Aorta (tissue), 5 donors: ENCODE measurements at places on chromosomes 3 and 15. TPM values are rescaled to one million over a fixed set of nuclear protein-coding genes. Genes with fewer than 3 reads are reported as not detected.

DNA sequence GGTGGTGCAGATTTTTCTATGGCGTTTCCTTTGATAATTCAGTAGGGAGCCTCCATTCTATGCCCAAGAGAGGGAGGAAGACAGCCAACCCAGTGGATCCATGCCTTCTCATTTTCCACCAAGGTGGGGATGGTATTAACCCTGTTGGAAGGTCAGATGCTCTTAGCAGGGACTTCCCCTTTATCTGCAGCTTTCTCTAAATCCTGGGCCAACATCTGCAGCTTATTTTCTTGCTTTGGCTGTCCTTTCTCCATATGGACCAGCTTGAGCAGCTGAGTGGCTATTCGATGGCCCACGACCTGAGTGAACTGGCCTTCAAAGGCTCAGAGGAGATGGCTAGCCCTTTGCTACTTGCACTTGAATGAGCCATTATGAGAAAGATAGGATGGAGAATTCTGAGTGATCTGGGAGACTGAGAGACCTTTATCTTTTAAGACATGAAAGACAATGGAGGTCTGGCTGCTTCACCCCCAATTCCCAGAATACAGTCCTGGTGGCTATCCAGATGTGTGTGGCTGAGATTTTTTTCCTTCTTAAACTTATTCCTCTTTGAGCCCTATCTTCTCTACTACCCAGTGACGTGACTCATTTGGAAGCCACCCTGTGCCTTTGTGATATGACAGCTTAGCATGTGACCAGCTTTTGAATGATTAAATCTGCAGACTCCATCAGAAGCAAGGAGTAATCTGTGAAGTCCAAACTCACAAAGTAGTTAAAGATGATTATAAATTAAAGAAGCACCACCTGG is 39.6 kb upstream of the TRAK1 start:
- H3K4me3 ChIP-seq = no peak overlapping the region
- peaks cover 3% of the 10 kb centered on the region for H3K4me1 ChIP-seq
- H3K27ac ChIP-seq = peak overlapping the region; percentile 59
- H3K36me3 ChIP-seq = no peaks in the 10 kb centered on the region
- no peaks in the 10 kb centered on the region for H3K27me3 ChIP-seq

DNA sequence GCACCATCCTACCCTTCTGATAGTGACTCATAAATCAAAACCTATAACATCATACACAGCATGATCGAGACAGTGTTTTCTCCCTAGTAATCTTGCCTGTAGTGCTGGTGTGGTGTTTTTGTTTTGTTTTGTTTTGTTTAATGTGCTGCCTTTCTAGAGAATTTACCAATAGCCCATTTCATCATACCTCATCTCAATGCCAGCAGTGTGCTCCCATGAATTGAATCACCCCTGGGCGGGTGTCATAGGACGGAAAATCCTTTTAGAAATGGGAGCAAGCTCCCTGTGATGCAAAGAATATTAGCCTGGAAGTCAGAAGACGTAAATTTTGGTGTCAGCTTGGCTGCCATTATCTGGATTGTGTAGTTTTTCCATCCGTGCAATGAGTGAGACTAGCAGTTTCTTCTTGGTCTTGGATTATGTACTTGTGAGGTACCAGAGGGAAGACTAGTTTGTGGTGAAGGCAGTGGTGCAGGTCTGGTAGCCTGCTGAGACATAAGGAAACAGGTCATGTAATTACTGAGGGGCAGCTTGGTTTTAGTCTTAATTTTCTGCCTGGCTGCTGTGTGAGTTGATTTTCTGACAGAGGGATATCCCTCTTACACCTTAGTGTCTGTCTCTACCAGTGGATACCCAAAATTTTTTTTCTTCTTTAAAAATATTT is 29.9 kb downstream of the IGSF10 start:
- H3K4me3 ChIP-seq = no peak overlapping the region
- H3K36me3 ChIP-seq = no peaks in the 10 kb centered on the region
- no peaks in the 10 kb centered on the region for H3K4me1 ChIP-seq
- H3K27ac ChIP-seq = no peak overlapping the region

GRCh38 chr3:180680097-180680430 is 775 bp upstream of the CCDC39 start:
- H3K4me1 ChIP-seq = no peaks in the 10 kb centered on the region
- H3K36me3 ChIP-seq = no peaks in the 10 kb centered on the region
- no peak for DNase-seq
- peak overlapping the region; percentile 45 for H3K4me3 ChIP-seq
- H3K27me3 ChIP-seq = no peaks in the 10 kb centered on the region

Gene TLR9
- 0.81 TPM for total RNA-seq

GRCh38 chr3:70740872-70741271 is 428.4 kb upstream of the MDFIC2 start:
- no peaks in the 10 kb centered on the region for H3K27me3 ChIP-seq
- no peak overlapping the region for H3K27ac ChIP-seq
- no peak overlapping the region for H3K4me3 ChIP-seq
- DNase-seq = no peak

Gene SNX22
- total RNA-seq = 0.36 TPM

- H3K4me3 ChIP-seq = no peak overlapping the region
- no peaks in the 10 kb centered on the region for H3K36me3 ChIP-seq
- H3K4me1 ChIP-seq = no peaks in the 10 kb centered on the region
- no peak for DNase-seq
Observed at GRCh38 chr3:38115645-38116427, 21.1 kb downstream of the ACAA1 start.

DNA sequence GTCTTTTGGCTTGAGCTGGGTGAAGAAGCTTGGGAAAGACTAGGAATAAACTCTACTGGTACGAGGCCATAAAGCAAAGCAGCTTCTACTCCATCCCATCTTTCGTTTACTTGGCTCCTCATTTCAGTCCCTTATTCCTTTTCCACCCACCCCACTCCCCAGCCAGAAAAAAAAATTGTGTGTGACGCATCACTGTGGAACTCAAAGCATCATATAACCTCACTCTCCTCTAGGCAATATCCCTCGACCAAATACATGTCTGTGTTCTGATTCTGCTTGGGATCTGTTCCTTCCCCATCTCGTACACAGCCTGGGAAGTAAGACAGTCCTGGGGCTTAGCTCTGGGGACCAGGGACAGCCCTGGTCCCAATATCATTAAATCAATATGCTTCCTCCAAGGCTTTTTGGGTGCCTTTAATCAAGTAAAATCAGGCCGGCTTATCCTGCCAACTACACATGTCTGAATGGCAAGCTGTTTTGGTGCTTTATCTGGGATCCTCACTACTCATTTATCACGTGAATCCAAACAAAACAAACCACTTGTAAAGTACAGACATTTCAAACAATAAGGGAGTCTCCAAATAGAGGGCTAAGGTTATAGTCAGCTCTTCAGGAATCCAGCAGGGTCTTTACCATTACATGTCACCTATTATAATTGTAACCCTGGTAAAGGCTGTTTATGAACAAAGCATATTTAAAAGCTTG is 74.9 kb upstream of the ZBED2 start:
- no peak overlapping the region for H3K4me3 ChIP-seq
- H3K27me3 ChIP-seq = no peaks in the 10 kb centered on the region
- no peak overlapping the region for H3K27ac ChIP-seq
- DNase-seq = no peak

GRCh38 chr3:67655364-67656121 is 1.1 kb upstream of the SUCLG2 start:
- DNase-seq = no peak
- no peak overlapping the region for H3K27ac ChIP-seq
- H3K4me3 ChIP-seq = no peak overlapping the region
- no peaks in the 10 kb centered on the region for H3K36me3 ChIP-seq
- H3K4me1 ChIP-seq = peaks cover 2% of the 10 kb centered on the region
- no peaks in the 10 kb centered on the region for H3K27me3 ChIP-seq

DNA sequence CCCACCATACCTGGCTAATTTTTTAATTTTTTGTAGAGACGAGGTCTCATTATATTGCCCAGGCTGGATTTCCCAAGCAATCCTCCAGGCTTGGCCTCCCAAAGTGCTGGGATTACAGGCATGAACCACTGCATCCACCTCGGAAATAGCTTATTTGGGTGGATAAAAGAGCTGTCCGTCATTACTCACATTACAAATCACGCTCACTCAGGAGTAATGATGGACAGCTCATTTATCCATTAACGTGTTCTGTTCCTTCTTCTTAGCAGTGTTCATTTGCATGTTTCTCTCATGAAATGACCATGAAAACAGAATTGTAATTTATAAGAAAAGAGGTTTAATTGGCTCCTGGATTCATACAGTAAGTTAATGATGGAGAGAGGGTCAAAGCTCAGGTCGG is 9.8 kb downstream of the SV2B start:
- no peaks in the 10 kb centered on the region for H3K36me3 ChIP-seq
- DNase-seq = no peak
- H3K4me3 ChIP-seq = no peak overlapping the region
- H3K27ac ChIP-seq = no peak overlapping the region
- H3K27me3 ChIP-seq = no peaks in the 10 kb centered on the region
- H3K4me1 ChIP-seq = no peaks in the 10 kb centered on the region

Gene FBXW12
- total RNA-seq = not detected

Gene TNFAIP8L3
- total RNA-seq = 48.4 TPM
